ENCODE measurements at places on chromosomes 12 and 14.

DNA sequence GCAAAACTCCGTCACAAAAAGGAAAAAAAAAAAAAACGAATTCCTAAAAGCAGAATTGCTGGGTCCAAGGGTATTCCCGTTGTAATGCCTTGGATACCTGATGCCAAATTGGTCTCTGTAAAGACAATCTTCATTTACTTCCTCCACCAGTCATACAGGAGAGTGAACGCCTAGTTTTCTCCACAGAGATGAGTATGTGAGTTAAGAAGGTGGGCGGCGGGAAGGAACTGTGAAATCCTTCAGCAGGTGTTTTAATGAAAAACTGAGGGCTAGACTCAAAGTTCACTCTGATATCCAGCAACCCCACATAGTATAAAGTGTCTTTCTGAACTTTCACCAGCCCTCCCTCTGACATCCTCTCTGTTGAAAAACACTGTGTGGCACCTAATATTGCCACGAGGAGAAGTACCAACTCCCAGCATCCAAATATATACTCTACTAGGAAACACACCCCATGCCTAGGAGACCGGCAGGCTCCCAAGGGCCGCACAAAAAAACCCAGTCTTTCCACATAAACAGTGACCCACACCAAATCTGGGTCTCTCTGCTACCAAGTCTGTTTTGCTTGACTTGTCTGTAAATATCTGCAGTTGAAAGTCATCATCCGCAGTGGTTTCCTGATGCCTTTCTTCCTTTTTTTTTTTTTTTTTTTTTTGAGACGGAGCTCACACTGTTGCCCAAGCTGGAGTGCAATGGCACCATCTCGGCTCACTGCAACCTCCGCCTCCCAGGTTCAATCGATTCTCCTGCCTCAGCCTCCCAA lies 30.3 kb upstream of the FOXN3 start:
- no peak for DNase-seq

GRCh38 chr12:86727160-86727559 lies 471.0 kb upstream of the MGAT4C start:
- no peak for DNase-seq

- DNase-seq = no peak
Observed at GRCh38 chr12:57498132-57498502, 10.2 kb downstream of the MARS1 start.

DNA sequence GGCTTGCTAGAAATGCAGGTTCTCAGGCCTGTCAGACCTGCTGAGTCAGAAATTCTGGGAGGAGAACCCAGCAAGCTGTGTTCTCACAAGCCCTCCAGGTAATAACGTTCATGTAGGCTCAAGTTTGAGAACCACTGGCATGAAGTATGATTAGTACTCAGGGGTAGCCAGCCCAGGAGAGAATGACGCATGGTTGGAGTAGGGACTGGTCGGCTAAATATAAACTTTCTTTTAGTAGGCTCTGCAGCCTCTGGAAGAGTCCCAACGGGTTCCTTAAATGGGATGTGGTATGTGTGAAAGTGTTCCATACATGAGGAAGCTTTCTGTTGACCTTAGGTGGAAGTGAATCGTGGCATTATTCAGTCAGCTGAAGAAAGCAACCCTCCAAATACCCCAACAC lies 209.3 kb downstream of the SLC41A2 start:
- peak; percentile 59 for DNase-seq

DNA sequence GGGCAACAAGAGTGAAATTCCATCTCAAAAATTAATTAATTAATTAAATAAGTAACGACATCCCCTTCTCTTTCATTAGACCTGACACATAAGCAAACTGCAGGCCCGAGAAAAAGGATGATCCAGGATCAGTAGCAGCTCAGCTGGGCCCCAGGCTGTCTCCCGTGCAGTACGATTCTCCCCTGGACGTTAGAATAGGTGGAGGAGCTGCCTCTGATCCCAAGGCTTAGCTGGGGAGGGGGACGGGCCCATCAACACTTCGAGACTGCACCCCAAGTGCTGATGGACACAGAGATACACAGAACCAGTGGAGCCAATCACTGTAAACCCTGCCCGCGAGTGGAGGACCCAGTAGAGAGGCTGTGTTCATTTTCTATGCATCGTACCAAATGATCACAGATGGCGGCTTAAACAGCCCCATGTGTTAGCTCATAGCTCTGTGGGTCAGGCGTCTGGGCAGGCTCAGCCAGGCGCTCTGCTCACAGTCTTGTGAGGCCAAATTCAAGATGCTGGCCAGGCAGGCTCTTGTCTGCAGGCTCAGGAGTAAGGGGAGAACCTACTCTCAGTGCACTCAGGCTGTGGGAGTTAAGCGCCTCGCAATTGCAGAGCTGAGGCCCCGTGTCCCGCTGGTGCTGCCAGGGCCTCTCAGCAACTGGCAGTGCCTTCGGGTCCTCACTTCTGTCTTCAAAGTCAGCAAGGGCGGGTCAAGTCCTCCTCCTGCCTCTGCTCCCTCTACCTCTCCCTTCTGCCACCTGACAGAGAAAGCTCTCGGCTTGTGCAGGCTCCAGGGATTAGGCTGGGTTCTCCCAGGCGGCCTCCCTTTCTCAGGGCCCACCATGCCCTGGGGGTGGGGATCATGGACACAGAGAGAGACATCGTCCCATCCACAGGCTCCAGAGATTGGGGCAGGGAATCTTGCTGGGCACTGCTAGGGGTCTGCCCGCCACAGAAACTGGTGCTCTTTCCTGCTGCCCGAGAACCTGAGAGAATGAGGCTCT lies 26.4 kb downstream of the RIMBP2 start:
- no peak for DNase-seq

DNA sequence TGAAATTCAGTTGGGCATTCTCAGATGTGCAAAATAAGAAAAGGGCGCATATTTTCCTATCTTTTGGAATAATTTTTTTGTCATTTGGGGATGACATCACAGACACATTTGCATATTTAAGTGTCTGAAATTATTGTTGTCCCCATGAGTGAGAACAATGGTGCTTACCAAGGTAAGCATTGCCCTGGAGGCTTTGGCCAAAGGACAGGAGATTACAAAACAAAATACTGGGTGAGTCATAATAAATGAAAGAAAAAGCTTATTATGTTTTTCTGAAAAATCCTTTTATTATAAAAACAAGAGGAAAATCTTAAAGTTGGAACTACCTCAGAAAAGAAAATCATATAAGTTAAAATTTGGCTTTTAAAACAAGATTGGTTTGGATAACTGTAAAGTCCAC lies 254.9 kb downstream of the BTG1 start:
- no peak for DNase-seq

DNA sequence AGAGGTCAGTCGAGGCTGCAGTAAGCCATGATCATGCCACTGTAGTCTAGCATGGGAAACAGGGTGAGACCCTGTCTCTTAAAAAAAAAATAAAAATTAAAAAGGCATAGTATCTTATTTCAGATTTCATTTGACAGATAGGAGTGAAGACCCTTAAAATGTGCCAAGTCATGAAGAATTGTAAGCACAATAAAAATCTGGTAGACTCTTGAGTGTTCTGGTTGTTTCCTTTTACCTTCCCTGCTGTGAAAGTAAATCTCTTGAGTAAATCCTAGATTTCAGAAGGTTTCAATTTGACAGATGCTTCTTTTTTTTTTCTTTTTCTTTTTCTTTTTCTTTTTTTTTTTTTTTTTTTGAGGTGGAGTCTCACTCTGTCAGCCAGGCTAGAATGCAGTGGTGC lies 109.0 kb downstream of the ESR2 start:
- DNase-seq = no peak

GRCh38 chr12:118467641-118468305 lies 91.4 kb downstream of the SUDS3 start:
- no peak for DNase-seq

DNA sequence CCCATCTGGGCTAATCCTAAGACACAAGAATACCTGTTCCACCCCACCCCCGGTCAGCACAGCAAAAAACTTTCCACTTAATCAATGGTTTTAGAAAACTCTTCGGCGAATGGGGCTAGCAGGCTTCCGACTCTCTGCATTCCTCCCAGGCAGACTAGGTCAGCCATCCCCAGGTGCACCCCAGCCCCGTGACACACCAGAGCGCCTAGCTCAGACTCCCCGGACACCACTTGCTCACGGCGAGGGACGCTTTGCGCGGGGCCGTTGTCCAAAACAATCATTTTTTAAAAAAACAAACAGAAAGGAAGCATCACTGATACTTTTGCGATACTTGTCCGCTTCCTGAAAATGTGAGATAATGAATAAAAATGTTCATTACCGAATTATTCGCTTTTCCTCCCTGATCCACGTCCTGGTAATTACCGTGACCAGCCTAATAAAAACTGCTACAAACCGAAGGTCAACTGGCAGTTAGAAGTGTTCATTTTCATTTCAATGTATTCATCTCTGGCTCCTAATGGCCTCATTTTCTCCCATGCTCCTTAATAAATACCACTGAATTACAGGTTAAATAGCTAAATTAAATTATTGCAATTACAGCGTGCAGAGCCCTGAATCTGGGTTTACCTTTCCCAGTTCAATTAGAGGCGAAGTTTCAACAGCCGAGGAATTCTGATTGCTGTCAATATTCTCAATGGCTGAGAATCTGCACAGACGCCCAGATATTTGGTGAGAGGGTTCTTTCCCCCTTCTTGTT lies 73.1 kb downstream of the BCL11B start:
- DNase-seq = no peak

DNA sequence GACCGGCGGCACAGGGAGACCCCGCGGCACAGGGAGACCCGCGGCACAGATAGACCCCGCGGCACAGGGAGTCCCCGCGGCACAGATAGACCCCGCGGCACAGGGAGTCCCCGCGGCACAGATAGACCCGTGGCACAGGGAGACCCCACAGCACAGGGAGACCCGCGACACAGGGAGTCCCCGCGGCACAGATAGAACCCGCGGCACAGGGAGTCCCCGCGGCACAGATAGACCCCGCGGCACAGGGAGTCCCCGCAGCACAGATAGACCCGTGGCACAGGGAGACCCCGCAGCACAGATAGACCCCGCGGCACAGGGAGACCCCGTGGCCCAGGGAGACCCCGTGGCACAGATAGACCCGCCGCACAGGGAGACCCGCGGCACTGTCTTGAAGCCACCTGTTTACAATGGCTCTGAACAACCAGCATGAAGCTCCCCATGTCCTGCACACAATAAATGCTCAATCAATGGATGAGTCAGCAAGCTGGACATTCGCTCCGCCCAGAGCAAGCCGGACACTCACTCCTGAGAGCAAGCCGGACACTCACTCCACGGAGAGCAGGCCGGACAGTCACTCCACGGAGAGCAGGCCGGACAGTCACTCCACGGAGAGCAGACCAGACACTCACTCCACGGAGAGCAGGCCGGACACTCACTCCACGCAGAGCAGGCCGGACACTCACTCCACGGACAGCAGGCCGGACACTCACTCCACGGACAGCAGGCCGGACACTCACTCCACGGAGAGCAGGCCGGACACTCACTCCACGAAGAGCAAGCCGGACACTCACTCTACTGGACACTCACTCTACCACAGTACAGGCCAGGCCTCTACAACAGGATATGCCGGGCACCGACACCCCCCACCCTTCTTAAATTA lies 121.9 kb downstream of the RFLNA start:
- no peak for DNase-seq

- DNase-seq = no peak
Observed at GRCh38 chr14:23062002-23062401, 4.7 kb upstream of the CDH24 start.

- DNase-seq = no peak
Observed at GRCh38 chr12:131152587-131152986, 198.9 kb downstream of the ADGRD1 start.

- peak; percentile 65 for DNase-seq
Observed at GRCh38 chr12:24948420-24948756, 513 bp downstream of the BCAT1 start.

DNA sequence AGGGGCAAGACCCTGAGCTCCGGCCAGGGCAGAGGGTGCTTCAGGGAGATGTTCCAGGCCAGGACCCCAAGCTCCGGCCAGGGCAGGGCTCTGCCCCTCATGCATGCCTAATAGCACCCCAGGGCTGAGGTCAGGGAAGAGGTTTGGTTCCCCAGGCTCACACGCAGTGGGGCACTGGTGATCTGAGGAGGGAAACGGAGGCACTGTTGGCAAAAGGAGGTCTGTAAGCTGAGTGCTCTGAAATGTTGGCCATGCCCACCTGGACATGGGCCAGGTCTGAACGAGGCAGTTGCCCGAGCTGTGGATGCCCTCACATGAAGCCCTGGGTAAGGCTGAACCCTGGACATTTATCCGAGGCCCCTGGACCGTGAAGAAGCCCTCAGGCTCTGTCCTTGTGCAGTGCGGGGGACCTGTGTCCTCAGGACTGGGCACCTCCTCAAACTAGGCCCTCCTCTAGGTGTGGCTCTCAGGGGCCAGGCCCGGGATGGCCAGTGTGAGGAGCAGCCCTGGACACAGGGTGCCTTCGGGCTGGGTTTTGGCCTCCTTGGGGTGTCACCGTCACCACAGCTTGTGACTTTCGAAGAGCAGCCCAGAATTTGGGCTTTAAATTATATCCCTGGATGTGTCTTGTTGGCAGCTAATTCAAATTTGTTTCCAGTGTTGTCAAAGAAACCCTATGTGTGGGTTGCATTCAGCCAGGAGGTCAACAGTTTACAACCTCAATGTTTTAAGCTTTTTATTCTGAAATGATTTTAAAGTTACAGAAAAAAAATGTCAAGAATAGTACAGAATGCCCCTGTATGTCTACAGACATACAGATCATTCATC lies 66.8 kb downstream of the ADGRD1 start:
- DNase-seq = no peak

DNA sequence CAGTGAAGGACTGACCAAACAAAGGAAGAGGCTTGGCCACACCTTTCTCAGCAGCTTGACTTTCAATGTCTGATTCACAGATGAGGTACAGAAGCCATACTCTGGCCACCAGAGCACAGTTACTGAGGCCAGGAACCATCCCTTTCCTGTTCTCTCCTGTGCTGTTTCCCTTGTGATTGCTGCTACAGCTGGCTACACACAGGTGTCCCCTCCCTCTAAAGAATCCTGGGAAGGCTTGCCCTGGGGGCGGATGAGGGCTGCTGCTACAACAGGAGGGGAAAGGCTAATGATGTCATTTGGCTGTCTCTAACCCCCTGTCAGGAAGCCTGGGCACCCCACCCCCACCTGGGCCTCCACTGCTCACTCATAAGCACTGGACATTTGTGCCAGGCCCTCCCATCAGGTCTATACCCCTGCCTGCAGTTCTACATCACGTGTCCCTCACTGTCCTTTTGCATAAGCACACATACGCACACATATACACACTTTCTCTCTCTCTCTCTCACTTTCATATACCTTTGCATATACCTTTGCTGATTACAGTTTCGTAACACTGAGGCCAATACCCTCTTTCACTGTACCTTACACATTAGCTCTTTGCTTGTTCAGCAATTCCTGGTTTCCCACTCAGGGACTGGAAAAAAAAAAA lies 41.4 kb downstream of the PRPF40B start:
- DNase-seq = no peak

All from left hindlimb (tissue), 1 donor.